Activated CD8-positive, alpha-beta T cell treated with anti-CD3 and anti-CD28 coated beads for 36 hours (primary cell): ENCODE measurements at places on chromosomes 1 and 21.

DNA sequence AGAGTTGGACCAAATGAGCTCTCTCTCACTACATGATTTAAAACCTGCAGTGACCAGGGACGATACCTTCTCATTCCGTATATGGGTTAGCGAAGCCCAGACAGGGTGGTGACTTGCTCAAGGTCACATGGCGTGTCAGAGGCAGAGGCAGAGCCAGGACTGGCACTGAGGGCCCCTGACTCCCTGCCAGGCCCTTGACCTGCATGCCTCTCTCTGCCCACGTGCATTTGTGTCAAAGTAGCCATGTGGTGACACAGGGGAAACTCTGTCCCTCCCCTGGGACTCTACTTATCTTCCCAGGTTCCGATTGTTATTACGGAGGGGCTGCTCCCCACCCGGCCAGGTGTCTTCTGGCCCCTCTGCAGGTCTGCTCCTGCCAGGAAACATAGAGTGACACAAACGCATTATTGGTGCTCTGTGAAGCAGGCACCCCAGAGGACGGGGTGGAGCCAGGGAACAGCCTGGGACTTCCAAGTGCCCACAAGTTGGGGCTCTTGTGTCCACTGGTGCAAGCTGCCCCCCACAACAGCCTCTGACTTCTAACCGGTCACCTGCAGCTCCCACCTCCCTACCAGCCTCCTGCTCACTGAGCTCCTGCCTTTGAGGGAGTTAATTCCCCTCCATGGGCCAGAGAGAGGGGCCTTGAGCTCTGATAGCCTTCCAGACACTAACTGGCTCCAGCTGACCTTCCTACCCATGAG is 7.3 kb upstream of the TINAGL1 start:
- no peak for DNase-seq

DNA sequence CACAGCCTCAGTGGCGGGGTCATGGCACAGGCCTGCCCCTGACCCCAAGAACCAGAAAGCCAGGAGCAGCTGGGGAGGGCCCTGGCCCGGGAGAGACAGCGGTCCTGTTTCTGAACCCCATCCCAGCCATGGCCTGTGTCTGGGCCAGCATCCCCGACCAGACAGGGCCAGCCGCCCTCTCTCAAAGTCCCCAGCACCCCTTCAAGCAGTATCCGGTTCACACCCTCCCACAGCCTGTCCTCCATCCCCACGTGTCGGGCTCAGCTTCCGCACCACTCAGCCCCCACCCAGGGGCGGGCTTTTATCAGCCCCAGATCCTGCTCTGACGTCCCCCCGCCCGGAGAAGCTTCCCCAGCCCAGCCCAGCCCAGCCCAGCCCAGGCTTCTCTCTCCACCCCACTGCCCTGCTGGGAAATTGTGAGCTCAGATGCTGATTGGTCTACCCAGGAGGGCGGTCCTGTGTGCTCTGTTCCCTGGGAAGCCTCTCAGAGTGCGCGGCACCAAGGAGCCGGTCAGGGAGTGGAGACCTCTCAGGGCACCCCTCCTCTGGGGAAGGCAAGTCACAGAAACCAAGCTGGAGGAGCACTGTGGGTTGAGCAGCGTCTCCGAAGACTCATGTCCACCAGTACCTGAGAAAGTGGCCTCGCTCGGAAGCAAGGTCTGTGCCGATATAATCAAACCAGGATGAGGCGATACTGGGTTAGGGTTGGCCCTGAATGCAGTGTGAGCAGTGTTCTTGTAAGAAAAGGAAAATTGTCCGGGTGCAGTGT is 4.7 kb upstream of the FAAP20 start:
- peak; percentile 95 for DNase-seq

- no peak for DNase-seq
These were observed 851.2 kb upstream of the ADAMTS5 start for GRCh38 chr21:27817902-27818623.

DNA sequence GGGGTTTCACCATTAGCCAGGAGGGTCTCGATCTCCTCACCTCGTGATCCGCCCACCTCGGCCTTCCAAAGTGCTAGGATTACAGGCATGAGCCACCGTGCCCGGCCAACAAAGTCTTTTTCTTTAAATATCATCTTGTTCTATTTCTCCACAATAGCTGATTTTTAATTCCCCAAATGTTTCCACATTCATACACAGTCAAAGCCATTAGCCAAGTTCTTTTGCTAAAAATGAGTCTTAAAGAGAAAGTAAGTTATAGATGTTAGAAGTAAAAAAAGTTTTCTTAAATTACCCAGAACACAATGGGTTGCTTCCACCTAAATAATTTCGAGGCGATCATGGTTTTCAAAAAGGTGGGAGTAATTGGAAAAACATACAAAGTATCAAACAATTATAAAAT is 30.6 kb downstream of the C2CD2 start:
- no peak for DNase-seq

GRCh38 chr1:205066141-205066818 is 18.0 kb downstream of the TMEM81 start:
- no peak for DNase-seq

- DNase-seq = peak; percentile 79
These were observed 6.7 kb downstream of the ZNF648 start for GRCh38 chr1:182054698-182055326.

GRCh38 chr1:6118415-6118814 is 61.7 kb downstream of the CHD5 start:
- DNase-seq = no peak
